ENCODE measurements at places on chromosomes 6 and 20.

DNA sequence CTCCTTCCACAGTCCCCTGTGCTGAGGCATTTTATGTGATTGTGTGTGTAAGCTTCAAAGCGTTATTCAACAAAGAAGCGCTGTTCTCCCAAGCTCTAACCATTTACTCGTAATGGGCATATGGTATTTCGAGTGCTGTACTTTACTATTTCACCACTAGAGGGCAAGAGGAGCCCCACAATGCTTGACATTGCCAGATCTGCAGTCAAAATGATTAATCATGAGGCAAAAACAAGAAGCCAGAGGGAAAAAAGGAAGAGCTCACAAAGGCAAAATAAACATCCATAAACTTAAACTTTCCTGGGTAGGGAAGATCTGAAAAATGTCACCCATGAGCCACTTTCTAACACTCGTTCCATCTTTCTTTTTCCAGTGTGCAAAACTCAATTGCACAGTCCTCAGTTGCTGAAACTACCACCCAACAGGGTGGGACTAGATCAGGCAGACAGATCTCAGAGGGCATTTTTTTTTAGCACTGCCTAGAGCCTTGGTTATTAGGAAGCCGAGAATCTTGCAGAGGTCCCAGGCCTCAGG is 215.0 kb upstream of the PLCB4 start:
- DNase-seq: no peak

- DNase-seq: peak; percentile 45
Measured at GRCh38 chr6:129785756-129786135, 75.4 kb downstream of the TMEM244 start.

GRCh38 chr6:12371151-12371550 is 81.0 kb downstream of the EDN1 start:
- no peak for DNase-seq

DNA sequence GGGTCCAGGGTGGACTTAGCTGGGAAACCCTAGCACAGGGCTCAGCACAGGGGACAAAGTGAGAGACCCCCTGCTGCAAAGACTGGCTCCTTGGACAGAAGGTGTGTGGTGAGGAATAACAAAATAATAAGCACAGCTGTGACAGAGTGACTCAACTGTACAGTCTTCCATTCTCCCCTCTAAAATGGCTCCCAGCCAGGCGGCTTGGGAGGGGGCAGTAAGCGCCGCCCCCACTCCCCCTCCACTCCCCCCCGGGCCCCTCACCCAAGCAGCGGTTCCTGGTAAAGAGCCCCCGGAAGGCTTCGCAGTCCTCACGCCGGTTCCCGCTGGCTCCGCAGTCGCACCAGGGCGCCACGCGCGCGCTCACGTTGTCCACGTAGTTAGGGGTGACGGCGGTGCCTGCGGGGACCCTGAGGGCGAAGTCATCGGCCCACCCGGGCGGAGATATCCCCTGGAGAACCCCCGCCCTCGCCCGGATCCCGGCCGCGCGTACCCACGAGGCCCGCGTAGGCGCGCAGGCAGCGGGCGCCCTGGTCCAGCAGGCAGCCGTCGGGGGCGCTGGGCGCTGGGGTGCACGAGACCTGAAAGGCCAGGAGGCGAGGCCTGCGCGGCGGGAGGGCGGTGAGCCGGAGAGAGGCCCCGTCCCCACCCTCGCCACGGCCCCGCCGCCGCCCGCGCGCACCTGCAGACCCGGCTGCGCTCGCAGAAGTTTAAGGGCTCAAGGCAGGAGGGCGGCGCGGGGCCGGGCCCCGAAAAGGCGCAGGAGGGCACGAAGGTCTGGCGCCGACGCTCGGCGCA is 2.7 kb downstream of the GFRA4 start:
- DNase-seq: no peak

GRCh38 chr6:44778513-44778912 is 391.0 kb downstream of the CDC5L start:
- no peak for DNase-seq

- no peak for DNase-seq
Measured at GRCh38 chr6:12601881-12602280, 114.7 kb upstream of the PHACTR1 start.

- DNase-seq: no peak
Measured at GRCh38 chr20:25706793-25707192, 10.1 kb upstream of the ZNF337 start.

DNA sequence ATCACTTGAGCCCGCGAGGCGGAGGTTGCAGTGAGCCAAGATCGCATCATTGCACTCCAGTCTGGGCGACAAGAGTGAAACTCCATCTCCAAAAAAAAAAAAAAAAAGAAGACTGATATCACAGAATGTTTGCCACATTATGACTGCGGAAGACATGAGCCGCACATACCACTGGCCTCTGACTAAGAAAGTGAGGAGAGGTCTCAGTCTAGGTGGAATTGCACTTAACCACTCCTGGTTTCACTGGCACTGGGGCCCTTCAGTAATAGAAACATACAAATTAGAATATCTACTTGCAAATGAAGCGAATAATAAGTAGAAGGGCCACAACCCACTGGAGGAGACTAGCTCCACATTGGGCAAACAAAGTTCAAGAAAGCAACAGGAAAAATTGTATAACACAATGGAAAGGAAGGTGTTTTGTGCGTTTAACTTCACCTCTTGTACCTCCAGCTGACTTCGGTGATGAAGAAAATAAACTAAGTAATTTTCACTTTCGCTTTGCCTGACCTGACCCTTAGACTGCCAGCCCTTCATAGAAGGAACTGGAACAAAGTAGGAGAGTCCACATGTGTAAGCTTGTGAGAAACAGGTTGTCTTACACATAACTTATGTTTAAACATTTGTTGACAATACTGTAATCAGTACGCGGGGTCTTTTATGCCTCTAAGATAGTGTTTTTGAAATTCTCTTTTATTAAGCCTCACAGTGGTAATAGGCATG is 147.5 kb upstream of the TSHZ2 start:
- DNase-seq: no peak

- no peak for DNase-seq
Measured at GRCh38 chr6:38612143-38612965, 27.4 kb downstream of the BTBD9 start.

DNA sequence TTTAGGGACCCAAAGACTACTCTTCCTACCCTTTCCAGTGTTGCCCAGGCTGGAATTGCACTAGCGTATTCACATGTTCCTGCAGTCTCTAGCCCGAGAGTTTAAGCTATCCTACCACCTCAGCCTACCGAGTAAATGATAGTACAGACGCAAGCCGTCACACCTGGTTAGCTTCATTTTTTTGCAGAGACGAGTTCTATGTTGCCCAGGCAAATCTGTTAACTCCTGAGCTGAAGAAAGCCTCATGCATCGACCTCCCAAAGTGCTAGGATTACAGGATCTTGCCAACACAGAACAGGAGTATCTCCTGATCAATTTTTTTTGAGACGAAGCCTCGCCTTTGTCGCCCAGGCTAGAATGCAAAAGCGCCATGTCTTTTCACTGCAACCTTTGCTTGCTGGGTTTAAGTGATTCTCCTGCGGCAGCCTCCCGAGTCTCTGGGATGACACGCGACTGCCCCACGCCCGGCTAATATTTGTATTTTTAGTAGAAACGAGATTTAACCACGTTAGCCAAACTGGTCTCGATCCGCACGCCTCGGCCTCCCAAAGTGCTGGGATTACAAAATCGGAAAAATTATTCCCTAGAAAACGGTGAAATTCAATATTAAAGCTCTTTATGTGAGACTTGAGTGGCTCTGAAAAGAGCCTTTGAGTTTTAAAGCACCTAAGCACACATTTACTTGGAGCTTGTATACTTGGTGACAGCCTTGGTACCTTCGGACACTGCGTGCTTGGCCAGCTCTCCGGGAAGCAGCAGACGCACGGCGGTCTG is 128.5 kb downstream of the HFE start:
- DNase-seq: no peak

GRCh38 chr6:155270561-155271091 is 6.8 kb downstream of the CLDN20 start:
- no peak for DNase-seq

- DNase-seq: no peak
Measured at GRCh38 chr6:133957780-133958242, 4.8 kb downstream of the TBPL1 start.

DNA sequence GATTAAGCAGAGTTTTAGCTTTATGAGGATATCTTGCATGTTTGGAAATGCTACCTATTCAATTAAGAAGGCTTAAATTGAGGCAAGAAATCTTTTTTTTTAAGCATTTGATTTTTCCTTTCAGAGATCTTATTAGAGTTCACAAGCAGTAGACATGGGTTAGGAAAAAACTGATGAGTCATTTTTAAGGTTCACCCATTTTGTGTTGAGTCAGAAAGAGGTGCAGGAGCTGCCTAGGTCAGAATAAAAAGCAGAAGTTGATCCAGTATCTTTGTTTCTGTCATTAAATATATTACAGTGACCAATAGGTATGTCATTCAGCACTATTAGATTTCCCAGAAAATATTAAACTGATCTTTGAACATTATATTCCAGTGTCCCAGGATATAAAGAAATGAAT is 306.8 kb downstream of the LMBRD1 start:
- DNase-seq: no peak

GRCh38 chr6:157024745-157025144 is 247.6 kb downstream of the ARID1B start:
- no peak for DNase-seq

GRCh38 chr20:37218441-37218840 is 39.1 kb upstream of the MROH8 start:
- DNase-seq: no peak

DNA sequence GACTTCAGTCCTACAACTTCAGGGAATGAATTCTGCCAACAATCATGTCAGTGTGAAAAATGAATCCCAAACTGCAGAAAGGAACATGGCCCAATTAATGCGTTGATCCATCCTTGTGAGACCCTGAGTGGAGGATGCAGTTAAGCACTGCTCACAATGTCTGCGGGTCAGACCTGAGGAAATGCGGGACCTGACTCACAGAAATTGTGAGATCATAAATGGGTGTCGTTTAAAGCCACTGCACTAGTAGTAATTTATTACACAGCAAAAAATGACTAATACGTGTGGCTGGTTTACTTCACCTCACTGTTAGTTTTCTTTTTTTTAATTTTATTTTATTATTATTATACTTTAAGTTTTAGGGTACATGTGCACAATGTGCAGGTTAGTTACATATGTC is 505.0 kb downstream of the PRKN start:
- DNase-seq: no peak

Measured in esophagus muscularis mucosa (tissue), 4 donors.